ENCODE measurements at places on chromosomes 6 and 20.

DNA sequence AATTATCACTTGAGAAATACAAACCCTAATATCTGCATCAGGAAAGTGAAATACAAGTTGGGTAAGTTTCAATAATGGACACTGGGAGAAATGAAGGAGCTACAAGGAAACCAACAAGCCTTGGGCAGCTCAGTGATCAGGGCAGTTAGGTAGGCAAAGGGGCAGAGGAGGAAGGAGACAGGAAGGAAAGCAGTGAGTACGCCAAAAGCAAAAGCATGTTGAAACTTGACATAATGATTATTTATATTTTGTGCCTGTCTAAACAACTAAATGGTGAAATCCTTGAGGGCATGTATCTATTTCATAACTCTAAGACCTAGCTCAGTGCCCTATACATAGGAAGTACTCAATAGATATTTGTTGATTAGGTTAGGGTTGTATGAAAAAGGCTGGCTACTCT is 23.3 kb downstream of the PXT1 start:
- DNase-seq, result no peak

- no peak for DNase-seq
Measured at GRCh38 chr6:65289491-65289890, 417.5 kb downstream of the EYS start.

DNA sequence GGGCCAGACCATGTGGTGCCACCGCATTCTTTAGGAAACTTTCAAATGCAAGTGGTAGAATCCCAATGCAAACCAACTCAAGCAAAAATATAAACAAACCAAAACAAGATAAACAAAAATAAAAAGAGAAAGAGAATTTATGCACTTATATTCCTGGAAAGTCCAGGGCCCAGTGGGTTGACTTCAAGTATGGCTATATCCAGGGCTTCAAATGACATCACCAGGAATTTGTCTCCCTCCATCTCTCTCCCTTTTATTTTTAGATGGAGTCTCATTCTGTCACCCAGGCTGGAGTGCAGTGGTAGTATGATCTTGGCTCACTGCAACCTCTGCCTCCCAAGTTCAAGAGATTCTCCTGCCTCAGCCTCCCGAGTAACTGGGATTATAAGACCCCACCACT is 56.1 kb upstream of the PNRC1 start:
- no peak for DNase-seq

DNA sequence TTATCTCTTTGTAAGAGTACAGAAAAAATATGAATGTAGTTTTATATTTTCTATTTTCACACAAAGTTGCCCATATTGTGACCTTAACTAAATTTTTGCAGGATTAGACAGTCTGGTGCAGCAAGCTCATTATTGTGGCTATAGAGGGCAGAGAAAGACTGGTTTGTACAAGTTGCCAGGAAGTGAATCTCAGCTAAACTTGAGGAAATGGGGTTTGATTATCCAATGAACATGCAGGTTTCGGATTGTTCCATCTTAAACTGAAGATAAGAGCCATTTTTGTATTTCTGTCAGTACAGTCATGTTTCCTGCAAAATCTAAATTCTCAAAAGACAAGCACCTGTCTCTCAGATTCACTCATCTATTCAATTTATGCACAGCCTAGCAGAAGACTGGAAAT is 390.9 kb downstream of the MMUT start:
- DNase-seq, result no peak

GRCh38 chr6:16474772-16475493 is 236.5 kb downstream of the GMPR start:
- no peak for DNase-seq

Data from HFF-Myc (cell line).